ENCODE measurements at places on chromosomes 7 and 10. TPM values are rescaled to one million over a fixed set of nuclear protein-coding genes. Genes with fewer than 3 reads are reported as not detected.

Gene PALD1
- 0.29 TPM for total RNA-seq

Gene CYP3A5
- total RNA-seq, result not detected

Gene CCDC7
- 12.1 TPM for total RNA-seq

Gene OIT3
- total RNA-seq, result not detected

Gene SPRN
- not detected for total RNA-seq

DNA sequence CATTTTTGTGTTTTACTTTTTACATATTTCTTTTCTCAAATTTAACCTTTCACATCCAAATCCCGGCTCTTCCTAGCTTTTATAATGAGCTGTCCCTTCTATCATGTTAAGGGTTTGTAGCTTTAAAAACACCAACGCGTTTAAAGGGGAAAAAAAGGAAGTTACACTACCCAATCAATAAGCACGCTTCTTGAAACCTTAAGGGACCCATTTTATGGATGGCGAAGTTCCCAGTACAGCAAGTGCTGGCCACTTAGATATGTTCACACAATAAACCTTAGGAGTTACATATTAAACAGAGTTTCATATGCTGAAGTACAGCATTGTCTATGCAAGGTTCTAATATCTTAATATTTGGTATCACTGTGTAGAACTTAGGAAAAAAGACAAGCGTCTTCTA is 1.8 kb downstream of the GNG11 start:
- no peak for DNase-seq

DNA sequence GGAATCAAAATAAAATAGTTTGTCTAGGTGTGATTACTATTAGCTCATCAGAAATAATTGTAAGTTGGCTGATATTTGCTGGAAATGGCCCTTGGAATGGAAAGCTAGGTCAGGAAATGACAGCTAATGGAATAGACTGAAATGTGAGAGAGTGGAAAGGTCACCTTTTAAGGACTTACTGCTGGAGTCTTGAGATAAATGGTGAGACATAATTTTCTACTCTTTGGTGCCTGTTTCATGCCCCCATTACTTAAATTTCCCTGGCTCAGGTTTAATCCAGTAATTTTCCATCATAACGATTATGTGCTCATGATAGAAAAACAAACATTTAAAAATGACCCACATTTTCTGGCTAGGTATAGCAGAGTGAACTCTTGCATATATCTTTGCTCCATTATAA is 123.6 kb downstream of the ADAM22 start:
- DNase-seq, result no peak

- peak; percentile 17 for DNase-seq
These were observed 432.9 kb downstream of the DNAJB6 start for GRCh38 chr7:157769526-157770215.

GRCh38 chr7:50982626-50983025 is 199.9 kb upstream of the GRB10 start:
- DNase-seq, result no peak

- DNase-seq, result no peak
These were observed 70.0 kb downstream of the WAPL start for GRCh38 chr10:86451604-86451960.

GRCh38 chr7:8131694-8132605 is 130.0 kb downstream of the ICA1 start:
- peak; percentile 77 for DNase-seq

- no peak for DNase-seq
These were observed 93.5 kb downstream of the ZNF783 start for GRCh38 chr7:149355390-149356048.

DNA sequence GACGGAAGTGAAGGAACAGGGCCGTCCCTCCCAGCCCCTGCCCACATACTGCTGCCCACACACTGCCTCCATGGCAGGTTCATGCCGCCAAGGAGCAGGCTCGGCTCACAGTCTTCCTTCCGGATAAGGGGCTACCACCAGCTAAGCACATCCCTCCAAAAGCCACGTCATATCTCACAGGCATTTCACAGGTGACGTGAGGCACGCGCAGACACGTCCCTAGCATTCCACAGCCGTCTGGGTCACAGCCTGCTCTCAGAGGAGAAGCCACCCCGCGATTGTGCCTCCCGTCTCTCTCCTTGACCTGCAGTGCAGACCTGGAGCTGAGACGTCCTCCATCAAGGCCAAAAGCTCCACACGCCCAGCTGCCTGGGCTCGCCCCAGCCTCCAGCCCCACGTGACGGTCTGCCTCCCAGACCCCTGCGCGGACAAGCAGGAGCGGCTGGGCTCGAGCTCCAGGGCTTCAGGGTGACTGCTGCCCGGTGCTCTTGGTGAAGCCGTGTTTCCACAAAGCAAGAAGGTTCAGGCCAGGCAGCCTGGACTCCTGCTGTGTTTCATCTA is 114.0 kb downstream of the MAD1L1 start:
- no peak for DNase-seq

GRCh38 chr10:132248455-132249225 is 59.1 kb downstream of the STK32C start:
- peak; percentile 53 for DNase-seq

DNA sequence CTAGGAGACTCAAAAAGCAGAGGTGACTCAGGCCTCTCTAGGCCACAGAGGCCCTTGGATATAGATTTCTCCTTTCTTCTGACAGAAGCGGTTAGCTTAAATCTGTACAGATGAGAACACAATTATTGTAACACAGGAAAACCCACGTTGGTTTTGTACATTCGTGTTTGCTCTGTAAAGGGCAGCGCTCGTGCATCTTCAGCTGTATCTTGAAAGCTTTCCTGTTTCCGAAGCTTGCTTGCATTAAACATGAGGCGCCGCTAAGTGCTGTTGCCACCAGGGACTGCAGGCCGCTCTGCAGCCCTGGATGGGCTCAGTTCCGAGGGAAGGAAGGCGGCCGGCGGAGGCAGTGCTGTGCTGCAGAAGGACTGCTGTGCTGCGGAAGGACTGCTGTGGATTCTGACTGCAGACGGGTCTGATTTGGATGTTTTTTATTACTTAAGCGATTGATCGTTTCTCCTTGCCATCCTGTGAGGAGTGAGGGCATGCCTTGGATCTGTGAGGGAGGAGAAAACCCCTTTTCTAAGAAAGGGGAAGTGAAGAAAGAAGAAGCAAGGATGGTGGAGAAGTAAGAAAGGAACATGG is 53.3 kb downstream of the FHIP2A start:
- DNase-seq, result no peak

Data from CD8-positive, alpha-beta memory T cell (primary cell).